ENCODE measurements at places on chromosomes 16 and 17.
A peak's percentile ranks its signal among the peaks of the same experiment; 100 is the strongest.

DNA sequence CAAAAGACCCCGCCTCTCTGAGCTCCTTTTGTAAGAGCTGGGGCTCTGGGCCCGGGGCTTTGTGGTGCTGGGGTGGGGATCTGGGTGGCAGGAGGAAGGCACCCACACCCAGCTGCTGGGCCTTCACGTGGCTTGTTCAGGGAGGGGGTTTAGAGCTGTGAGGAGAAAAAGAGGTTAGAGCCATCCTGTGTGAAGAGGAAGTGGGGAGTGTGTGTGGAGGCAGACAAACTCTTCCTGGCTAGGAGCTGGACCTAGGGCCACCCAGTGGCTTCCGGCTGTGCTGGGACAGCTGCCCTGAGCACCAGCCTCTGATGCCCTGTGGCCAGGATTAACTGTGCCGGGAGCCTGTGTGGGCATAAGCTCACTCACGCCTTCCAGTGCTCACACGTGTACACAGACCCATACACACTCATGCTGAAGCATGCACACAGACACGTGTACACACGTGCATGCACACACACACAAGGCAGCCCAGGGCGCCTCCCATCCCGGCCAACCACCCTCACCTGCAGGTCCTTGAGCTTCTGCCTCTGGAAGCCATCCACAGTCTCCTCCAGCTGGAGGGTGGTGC, 7.4 kb downstream of the CIBAR2 start:
- DNase-seq = no peak

DNA sequence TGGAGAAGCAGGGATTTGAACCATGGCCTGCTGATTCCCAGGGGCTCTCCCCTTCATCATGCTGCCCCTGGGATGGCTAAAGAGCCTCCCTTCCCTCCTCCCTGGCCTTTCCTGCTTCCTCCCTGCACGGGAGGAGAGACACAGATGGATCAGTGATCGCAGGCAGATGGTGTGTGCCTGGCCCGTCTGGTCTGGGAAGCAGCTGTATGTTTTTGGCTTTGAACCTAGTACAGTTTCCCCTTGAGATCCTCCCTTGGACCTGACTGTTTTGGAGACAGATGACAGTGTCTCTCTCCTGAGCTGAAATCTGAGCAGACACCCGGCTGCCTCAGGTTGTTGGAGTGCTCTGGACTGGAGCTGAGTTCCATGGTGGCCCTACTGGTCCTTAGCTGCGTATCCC, 29.0 kb upstream of the ATP2C2 start:
- no peak for DNase-seq

DNA sequence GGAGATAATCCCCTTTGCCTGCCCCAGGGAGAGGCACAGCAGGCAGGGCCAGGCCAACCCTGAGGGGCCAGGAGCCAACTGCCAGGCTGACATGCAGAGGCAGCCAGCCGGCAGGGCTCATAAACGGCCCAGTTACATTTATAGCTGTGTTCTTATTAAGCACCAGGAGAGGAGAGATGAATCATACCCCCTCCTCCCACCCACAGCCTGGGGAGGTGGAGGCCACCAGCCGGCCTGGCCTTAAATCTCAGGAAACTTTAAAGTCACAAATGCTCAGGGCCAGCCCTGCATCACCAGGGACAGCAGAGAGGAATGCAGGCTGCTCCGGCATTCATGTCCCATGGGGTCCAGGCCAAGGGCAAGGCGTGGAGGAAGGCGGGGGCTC, 177.2 kb downstream of the TMEM132E start:
- peak; percentile 61 for DNase-seq

GRCh38 chr17:70100983-70101382, 26.0 kb downstream of the KCNJ16 start:
- DNase-seq = no peak

DNA sequence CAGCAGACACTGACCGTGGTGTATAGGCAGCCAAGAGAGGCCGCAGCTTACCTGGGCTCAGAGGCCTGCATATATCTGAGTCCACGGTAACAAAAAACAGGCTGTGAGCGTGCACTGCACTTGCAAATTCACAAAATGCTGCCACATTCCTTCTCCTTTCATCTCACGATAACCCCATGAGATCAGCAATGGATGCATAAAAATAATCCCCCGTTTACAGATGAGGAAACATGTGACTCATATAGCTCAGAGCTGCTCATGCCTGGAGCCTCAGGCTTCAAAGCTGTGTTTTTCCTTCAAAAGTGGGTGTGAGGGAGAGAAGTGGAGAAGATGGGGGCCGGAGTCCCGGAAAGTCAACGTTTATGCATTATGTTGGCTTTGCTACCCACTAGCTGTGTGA, 118.3 kb upstream of the FOXF1 start:
- no peak for DNase-seq

DNA sequence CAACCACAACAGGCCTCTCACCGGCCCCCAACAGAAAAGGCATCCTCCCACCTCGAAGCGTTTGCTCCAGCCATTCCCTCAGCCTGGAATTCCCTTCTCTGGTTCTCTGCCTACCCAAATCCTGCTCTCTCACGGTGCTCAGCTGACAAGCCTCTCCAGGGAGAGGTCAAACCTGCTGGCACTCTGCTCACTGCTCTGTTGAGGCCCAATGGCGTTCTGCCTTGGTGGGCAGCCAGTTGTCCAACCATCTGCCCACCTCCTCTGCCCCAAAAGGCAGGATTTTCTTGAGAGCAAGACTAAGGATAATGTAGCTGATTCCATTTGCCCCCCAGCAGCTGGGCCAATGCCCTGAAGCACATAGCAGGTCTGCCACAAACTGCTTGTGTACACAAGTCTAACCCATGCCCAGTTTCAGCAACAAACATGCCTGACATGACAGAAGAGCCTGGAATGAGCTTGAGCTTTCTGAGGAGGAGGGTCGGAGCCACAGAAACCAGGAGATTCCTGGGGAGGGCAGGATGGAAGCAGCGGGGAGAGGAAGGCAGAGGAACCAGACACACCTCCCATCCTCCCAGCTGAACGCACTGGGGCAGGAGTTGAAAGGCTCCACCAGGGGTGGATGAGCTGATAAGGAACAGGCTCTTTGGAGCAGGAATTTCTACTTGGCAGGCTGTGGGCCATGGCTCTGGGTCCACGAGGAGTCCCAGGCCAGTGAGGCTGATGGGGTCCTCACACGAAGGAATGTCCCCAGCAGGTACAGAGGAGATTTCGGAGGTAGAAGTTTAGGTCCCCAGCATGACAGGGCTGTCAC, 23.9 kb downstream of the ARHGAP27 start:
- no peak for DNase-seq

DNA sequence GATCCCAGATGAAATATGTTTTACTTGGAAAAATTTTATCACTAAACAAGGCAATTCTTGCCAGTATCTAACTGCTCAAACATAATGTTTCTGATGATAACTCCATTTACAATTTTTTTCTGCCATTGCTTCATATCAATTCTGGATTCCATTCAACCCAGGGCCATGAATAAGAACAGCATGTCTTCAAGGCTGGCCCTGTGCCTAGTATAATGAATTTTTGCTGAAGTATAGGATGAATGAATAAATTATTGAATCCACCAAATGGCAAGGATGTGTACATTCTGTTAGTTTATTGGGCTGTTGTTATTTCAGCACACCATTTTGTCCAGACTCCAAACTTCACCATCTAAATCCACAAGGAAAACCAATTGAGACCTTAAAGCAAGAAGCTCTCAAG, 414.7 kb downstream of the HS3ST3B1 start:
- DNase-seq = no peak

GRCh38 chr16:1362807-1363206, 11.1 kb downstream of the GNPTG start:
- DNase-seq = no peak

GRCh38 chr16:52597073-52597771, 50.3 kb upstream of the TOX3 start:
- DNase-seq = no peak

DNA sequence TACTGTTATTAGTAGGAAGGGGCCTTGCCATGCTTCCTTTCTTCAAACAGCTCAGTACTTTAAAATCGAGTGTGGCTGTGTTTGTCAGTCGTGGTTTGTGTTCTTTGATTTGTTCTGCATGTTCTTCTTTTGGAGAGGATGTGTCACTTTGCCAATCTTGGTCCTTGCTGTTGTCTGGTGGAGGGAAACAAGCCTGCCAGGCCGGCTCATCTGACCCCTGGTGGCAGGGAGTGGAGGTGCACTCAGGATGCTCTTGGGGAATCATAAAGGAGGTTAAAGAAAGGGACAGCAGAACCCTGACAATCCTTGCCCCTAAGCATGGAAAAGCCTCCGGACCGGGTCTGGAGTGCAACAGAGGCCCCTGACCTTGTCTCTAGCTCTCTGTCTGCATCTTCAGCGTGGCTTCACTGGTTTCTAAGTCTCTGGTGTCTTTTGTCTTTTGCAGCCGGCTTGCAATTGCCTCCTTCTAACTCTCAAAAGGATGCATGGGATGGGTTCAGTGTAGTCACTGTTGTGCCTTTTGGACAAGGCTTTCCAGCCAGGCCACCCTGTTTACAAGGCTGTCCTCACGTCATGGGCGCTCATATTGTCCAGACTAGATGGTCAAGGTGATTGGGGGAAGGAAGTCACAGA, 135.8 kb downstream of the WWOX start:
- DNase-seq = no peak

DNA sequence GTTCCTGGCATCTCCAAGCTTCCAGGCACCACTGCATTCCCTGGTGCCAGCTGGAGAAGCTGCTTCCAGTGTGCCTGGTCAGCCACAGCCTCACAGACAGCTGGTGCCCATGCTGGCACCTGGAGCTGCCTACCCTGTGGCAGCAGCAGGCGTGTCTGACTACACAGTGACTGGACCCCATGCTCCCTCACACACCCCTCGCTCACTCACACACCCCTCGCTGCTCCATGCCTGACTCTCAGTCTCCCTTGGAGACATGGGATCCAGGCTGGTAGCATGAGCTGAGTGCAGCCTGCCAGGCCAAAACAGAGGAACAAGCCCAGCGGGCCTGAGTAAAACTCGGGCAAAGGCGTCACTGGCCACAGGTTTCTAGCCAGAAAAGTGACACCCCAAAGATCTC, 59.1 kb upstream of the SMIM36 start:
- DNase-seq = no peak

DNA sequence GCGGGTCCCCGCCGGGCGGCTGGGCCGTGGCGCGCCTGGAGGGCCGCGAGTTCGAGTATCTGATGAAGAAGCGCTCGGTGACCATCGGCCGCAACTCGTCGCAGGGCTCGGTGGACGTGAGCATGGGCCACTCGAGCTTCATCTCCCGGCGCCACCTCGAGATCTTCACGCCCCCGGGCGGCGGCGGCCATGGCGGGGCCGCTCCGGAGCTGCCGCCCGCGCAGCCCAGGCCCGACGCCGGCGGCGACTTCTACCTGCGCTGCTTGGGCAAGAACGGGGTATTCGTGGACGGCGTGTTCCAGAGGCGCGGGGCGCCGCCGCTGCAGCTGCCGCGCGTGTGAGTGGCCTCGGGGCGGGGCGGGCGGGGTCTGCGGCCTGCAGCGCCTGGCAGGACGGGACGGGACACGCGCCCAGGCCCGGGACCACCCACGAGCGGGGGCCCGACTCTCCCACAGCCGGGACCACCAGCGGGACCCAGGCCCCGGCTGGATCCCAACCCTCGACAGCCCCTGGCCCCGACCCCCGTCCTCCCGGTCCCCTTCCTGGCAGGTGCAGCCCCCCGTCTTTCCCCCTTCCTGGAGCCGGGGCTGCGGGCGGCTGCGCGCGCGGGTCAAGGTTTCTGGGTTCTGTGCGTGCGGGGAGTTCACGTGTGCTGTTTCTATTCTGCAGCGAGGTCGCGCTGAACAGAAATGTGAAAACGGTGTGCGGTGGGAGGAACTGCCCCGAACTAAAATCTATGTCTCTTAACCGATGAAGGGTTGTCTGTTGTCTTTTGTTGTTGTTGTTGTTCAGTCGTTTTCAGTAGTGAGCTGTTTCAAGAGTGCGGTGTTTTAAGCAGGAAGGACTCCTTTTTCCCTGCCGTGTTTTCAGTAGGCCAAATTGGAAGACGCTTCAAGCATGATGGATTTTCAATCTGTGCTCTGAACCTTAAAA, 705 bp downstream of the FOXK2 start:
- DNase-seq = no peak
